Stimulated activated CD8-positive, alpha-beta memory T cell treated with anti-CD3 and anti-CD28 coated beads, Interleukin-2, amount 100 ng/mL, for 1 hour (primary cell): ENCODE measurements at places on chromosomes 7 and 10.

DNA sequence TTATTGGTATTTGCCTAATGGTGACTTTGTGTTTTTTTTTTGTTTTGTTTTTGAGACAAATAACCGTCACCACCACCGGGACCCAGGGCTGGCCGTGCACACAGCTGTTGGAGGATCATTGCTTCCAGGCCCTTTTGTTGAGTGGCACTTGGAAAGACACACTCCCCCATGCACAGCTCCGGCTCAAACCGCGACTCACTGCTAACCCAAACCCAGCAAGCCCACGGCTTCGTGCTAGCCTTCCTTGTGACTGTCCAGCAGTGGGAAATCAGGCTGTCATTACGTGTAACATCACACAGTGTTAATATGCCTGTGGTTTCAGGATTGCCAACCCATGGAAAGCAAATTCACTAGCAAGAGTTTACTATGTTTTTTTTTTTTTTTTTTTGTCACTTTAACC lies 17.4 kb downstream of the BNIP3 start:
- no peak for DNase-seq

DNA sequence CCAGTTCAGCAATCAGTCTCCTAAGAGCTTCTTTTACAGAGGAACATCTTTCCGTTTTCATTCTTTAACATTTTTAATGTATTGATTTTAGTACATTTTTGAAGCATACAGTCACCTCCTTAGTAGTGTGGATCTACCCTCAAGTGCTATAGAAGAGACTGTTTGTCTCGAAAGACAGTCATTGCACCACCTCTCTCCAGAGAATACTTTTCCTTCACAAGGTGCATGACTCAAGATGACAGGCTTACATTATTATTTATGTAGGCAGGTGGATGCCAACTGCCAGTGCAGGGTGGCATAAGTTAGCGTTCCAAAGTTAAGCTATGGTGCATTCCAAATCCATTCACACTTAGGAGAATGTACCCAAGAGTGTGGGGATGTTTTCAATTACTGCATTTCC lies 71.8 kb downstream of the ZEB1 start:
- no peak for DNase-seq

GRCh38 chr10:69316313-69317059 lies 38.2 kb downstream of the HK1 start:
- no peak for DNase-seq

- DNase-seq: no peak
Observed at GRCh38 chr10:76117949-76118348, 686.5 kb downstream of the LRMDA start.

DNA sequence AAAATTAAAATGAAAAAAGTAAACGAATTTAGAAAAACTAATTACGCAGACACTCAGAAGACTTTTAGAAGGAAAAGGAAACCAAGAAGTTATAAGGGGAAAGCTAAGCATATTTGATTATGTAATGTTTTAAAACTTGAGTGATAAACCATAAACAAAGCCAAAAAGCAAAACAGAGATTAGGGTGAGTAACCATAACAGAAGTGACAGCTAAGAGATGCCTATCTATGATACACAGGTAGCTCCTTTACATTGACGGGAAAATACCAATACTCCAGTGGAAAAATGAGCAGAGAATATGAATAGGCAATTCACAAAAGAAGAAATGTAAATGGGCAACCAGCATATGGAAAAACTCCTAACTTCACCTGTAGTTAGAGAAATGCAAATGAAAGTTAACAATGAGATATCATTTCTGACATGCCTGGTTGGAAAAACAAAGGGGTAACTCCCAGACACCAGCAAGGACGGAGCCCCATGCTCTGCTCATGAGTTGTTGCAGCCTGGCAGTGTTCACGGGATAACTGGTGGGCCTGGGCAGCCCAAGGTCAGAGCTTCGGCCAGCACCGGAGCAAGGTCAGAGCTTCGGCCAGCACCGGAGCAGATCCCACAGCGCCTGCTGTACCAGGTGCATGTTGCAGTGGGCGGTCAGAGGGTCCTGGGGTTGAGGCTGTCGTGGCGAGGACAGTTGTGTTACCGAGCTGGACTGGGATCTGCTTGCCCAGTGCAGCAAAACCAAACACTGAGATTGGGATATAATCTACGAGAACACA lies 58.9 kb downstream of the ALOX5 start:
- no peak for DNase-seq

DNA sequence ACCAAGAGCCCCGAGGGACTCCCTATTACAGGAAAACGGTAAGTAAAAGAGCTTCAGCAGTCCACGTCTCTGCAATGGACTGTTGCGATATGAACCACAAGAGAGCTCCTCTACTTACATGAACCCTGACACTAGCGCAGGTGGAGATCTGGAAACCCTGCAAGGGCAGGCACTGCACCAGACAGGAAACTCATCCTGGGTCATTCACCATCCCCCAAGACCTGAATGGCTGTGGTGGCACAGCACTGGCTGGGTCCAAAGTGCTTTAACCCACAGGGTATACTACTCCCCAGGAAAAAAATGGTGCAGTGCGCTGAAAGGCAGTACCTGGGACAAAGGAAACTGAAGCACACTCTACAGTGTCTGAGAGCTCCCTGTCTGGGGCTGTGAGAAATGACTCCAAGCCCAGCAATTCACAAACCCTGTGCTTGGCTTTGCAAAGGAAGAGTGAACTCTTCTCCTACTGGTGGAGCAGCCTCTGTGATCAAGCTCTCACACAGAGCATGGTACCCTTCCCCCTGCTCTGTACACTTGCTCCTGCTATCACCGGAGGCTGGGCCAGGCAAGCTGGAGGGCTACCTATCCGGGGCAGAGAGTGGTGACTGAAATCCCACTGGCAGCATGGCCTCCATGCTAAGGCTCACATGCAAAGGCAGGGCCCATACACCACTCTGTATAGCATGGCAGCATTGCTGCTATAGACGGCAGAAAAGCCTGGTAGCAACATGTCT lies 44.9 kb downstream of the HIBADH start:
- no peak for DNase-seq

DNA sequence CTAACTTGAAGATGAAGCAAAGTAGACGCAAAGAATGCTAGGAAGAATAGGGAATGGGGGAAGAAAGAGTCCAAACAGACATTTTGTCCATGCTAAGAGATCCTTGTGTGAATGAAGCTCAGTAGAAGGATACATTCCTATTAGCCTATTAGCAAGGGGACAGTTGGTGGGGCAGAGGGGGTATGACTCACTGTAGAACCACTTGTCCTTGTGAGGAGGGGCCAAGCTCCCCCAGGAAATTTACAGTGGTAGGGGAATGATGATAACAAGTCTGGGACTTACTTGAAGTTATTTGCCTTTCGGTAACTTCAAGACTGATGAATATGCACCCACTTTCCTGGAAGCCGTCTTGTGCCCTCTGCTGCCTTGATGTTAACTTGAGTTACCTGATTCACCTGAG lies 17.2 kb upstream of the SYPL1 start:
- DNase-seq: no peak

DNA sequence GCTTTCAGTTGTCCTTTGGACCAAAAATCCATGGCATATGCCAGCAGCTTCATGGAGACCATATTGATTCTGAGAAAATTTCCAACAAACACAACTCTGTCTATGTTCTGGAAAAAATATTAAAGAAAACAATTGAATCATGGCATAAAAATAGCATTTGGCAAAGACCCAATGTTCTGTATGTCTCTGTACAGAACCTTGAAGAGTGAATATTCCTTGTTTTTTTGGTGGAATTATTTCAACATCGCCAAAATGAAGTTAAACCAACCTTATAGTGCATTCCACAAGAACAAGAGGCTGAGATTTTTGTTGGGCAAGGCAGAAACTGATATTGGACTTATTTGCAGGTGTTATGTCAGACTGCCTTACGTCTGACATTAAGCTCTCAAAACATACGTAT lies 53.3 kb upstream of the SLC16A12 start:
- DNase-seq: no peak

DNA sequence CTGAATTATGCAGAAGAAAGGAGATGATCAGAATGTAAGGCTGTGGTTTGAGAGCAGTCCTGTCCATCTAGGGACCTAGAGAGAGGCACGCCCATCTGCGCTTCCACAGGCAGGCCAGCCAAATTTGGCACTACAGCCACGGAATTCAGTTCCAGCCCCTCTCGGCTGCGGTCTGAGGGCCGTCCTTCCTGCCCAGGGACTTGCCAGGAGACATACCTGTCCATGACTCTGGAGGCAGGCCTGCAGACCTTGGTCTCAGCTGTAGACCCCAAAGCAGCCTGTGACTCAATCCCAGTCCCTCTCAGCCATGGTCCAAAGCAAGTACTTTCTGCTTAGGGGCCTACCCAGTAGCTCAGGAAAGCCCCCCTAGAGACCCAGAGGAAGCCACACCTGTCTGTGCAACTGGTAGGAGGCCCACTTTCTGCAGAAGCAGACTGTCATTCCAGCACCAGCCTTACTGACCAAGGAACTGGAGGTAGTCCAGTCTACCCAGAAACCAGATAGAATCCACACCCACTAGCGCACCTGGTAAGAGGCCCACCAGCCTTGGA lies 720.9 kb downstream of the PARD3 start:
- DNase-seq: no peak

DNA sequence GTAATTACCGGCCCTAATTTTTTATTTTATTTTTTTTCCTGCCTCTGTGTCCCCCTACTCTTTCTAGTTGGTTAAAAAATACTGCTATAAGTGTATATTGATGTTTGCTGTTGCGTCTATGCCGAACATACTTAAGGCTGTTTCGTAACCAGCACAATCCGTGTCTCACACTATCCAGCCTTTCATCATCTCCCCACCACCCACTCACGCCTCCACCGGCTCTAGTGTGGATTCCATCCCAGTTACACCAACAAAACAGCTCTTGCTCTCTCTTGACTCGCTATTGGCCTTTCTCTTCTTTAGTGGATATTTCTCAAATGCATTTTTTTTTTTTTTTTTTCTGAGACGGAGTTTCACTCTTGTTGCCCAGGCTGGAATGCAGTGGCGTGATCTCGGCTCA lies 70.1 kb upstream of the CAMK1D start:
- no peak for DNase-seq

- DNase-seq: no peak
Observed at GRCh38 chr7:47537716-47538675, 43.9 kb downstream of the TNS3 start.

DNA sequence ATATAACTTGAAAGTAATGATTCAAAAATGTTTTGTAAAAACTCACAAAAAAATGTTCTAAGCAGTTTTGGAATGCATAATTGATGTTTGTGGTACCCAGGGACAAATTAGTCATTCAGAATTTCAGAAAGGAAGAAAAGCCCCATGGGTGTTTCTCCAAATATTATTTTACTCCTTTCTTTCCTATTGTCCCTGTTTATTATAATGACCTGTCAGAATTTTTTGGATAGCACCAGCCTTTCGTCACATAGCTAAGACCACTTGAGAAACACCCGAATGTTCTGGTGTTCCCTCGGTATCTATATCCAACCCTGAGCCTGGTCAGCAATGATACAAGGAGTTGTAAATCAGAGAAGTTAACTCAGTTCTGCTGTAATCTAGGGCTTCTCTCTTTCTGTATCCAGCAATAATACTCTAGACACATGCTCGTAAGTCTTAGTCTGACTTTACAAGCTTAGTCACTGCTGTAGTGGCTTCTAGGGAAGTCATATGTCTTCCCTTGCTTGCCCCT lies 64.8 kb upstream of the MEOX2 start:
- DNase-seq: no peak

- no peak for DNase-seq
Observed at GRCh38 chr7:148385009-148385682, 205.4 kb upstream of the C7orf33 start.

DNA sequence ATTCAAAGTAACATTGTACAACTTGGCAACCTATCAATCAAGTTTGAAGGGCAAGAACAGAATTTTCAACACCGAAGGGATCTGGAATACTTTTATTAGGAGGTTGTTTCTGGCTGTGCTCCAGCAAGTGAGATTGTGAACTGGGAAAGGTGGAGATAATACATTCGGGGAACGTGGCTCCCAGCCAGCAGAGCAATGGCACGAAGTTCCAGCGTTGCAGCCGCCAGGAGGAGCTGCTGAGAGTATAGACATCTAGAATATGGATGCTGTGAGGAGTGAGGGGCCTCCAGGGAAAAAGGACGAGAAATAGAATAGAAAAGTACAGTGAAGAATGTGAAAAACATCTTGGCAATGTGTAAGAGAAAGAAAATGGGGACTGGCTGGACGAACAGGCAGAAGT lies 69.5 kb downstream of the TCERG1L start:
- no peak for DNase-seq

DNA sequence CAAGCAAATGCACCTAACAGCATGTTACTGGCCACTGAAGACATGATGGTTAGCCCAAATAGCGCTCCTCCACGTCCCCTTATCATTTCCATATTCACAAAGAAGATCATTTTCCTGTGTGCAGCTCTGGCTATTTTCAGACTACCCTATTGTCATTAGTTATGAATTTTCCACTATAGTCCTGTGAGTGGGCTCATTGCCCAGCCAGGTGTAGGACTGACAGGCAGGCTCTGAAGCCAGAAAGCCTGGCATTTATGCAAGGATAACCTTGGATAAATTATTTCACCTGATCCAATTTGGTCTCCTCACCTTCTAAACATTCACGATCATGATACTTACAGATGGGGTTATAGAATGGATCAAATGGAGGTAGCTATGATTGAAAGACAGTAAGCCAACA lies 104.6 kb downstream of the C10orf90 start:
- no peak for DNase-seq

DNA sequence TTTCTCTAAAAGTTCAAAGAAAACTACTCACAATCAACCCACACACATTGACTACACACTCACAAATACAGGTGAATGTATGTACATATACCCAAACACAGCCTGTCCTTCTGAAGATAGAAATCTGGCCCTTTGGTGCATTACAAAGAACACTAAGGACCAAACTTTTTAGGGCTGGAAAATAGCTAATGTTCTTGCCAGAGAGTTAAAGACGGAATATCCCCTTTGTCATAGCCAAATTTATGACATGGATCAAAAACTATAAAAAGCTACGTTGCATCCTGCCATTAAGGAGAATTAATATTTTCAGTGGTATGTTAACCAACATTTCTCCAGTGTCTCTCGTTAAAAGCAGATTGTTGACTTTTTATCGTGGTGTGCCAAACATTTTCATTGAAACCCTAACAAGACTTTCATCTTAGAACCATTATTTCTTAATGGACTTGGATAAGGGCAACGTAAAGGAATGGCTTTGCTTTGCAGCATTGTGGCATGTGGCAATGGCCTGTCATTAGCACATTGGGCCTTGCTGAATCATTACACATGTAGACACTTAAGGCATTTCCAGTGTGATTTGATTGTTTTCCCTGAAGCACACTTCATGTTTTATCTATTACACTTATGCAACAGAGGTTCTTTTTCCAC lies 150.9 kb upstream of the MEOX2 start:
- no peak for DNase-seq
